DND-41 (cell line): ENCODE measurements at places on chromosomes 16 and 17.
A peak's percentile ranks its signal among the peaks of the same experiment; 100 is the strongest.

DNA sequence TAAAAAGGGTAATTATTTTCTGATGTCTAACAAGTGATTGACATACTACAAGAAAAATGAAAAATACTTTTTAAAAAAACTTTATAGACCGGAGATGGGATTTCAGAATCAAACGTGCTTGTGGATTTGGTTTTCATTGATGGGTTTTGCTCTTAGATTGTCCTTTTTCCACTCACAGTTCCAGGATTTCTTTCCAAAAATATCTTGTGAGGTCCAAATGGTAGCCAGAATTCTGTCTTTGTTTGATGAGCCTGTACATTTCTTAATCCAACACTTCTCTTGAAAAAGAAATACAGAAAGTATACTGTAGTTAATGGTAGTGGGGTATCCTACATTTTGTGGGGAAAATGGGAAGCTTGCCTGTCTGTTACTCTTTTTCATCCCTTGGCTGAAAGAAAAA, 329.3 kb downstream of the KCNJ2 start:
- H3K36me3 ChIP-seq, result no peaks in the 10 kb centered on the region
- H3K4me1 ChIP-seq, result no peaks in the 10 kb centered on the region
- no peak overlapping the region for H3K4me3 ChIP-seq
- no peak for DNase-seq

GRCh38 chr16:84451781-84452180, 52.7 kb downstream of the MEAK7 start:
- H3K27ac ChIP-seq, result no peak overlapping the region
- H3K4me3 ChIP-seq, result no peak overlapping the region
- no peaks in the 10 kb centered on the region for H3K36me3 ChIP-seq
- no peaks in the 10 kb centered on the region for H3K27me3 ChIP-seq
- H3K4me1 ChIP-seq, result no peaks in the 10 kb centered on the region
- no peak for DNase-seq

DNA sequence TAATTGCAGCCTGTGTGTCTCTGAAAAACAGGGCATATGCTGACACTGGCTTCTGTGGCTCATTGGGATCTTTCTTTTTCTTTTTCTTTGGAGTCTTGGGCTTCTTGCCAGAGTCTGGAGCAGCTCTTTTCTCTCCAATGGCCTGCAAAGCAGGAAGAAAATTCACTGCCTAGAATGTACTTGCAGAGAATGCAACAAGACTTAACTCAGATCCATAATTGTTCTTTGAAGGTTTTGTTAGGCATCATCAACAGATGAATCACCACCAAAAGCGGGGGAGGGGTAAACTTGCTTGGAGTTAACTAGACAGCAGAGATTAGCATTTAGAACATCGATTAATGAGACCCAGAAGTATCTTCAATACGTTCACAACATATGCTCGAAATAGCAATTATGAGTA, 100.9 kb downstream of the TOX3 start:
- no peaks in the 10 kb centered on the region for H3K4me1 ChIP-seq
- no peak overlapping the region for H3K4me3 ChIP-seq
- H3K27me3 ChIP-seq, result no peaks in the 10 kb centered on the region
- no peaks in the 10 kb centered on the region for H3K36me3 ChIP-seq
- H3K27ac ChIP-seq, result no peak overlapping the region

DNA sequence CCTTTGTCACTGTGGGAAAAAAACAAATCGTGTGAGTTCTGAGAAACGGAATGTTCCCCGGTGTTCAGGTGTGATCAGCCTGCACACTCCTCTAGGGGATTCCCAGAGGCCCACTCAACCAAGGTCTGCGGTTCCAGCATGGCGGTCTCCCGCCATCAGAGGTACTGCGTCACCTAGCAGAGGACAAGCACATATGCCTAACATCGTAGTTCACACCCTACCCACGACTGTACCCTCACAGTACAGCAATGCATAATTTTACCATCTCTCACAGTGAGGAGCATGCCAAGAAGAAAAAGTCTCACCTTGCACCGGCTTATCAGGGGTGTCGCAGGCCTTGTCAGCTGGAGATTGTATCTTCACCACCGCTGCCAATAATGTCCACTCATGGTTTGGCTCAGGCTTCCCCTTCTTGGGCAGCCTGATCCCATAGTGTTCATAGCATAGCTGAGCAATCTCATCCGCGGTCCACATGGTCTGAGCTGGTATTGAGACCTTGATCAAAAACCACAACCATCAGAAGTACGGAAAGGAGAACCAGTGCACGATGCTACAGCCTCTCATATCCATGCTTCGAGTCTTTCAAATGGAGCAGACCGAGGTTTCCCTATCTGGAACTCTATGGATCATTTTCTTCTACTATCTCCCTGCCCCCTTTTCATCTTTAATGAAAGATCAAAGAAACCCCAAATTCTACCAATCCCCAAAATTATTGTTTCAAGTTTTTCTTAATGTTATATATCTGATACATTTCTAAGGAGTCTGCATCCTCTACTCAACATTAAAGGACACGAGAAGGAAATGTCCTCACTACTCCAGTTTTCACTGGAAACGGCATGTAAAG, 2.5 kb downstream of the ADAT1 start:
- H3K4me3 ChIP-seq, result no peak overlapping the region
- H3K4me1 ChIP-seq, result peaks cover 30% of the 10 kb centered on the region
- no peak overlapping the region for H3K27ac ChIP-seq
- no peaks in the 10 kb centered on the region for H3K27me3 ChIP-seq

DNA sequence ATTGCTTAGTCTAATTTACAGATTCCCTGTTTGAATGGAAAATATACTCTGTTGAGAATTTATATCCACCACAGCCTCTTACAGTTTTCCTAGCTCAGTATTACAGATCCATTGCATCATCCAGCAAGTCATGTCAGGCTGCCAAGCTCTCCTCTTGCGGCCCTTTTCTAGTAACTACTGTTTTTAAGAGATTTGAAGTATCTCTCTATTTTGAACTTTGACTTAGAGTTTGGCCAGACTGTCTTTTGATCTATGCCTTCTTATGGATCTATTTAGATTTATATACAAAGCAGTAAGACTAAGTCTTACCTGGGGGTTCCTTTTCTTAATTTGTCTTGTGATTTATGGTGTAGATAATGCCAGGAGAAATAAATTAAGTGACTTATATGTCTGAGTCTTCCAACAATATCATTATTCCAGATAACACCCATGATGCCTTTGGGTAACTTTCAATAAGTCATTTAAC, 53.1 kb upstream of the ABCC11 start:
- DNase-seq, result peak; percentile 18
- peaks cover 84% of the 10 kb centered on the region for H3K36me3 ChIP-seq
- no peak overlapping the region for H3K4me3 ChIP-seq
- no peaks in the 10 kb centered on the region for H3K27me3 ChIP-seq
- peak overlapping the region; percentile 64; the same call in 1 of the 2 replicates for H3K27ac ChIP-seq

GRCh38 chr17:45761957-45762565, 22.1 kb upstream of the CRHR1 start:
- no peak overlapping the region for H3K27ac ChIP-seq
- H3K27me3 ChIP-seq, result peaks cover 14% of the 10 kb centered on the region
- H3K4me3 ChIP-seq, result no peak overlapping the region
- H3K36me3 ChIP-seq, result no peaks in the 10 kb centered on the region
- DNase-seq, result no peak
- no peaks in the 10 kb centered on the region for H3K4me1 ChIP-seq

- H3K4me1 ChIP-seq, result no peaks in the 10 kb centered on the region
- H3K27ac ChIP-seq, result no peak overlapping the region
- H3K4me3 ChIP-seq, result no peak overlapping the region
- H3K27me3 ChIP-seq, result no peaks in the 10 kb centered on the region
- no peak for DNase-seq
Observed at GRCh38 chr16:14502256-14502875, 127.7 kb downstream of the PARN start.

GRCh38 chr17:60656499-60656898, 21.2 kb upstream of the BCAS3 start:
- no peaks in the 10 kb centered on the region for H3K27me3 ChIP-seq
- H3K4me1 ChIP-seq, result no peaks in the 10 kb centered on the region
- H3K4me3 ChIP-seq, result no peak overlapping the region
- no peak for DNase-seq

DNA sequence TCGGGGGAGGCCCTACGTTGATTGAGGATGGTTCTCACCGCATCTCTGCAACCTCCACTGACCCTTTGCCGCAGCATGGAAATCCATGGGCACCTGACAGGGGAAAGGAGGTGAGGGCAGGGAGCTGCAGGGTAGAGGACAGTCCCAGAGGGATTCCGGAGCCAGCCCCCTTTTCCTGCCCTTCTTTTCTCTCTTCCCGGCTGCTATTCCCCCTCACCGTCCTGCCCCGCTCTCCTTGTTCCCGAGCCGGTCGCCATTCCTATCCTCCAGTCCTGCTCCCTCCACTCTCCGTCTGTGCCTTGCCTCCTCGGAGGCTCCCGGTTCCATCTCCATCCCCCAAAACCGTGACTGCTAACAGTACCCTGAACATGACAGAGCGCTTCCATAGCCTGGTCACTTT, 4.8 kb downstream of the SPATA32 start:
- no peak overlapping the region for H3K27ac ChIP-seq
- DNase-seq, result no peak
- no peaks in the 10 kb centered on the region for H3K27me3 ChIP-seq
- peaks cover 17% of the 10 kb centered on the region for H3K4me1 ChIP-seq
- no peak overlapping the region for H3K4me3 ChIP-seq
- H3K36me3 ChIP-seq, result no peaks in the 10 kb centered on the region

- peaks cover 57% of the 10 kb centered on the region for H3K36me3 ChIP-seq
- no peaks in the 10 kb centered on the region for H3K4me1 ChIP-seq
- H3K27ac ChIP-seq, result no peak overlapping the region
Observed at GRCh38 chr17:80877729-80878303, 113.8 kb upstream of the CHMP6 start.

DNA sequence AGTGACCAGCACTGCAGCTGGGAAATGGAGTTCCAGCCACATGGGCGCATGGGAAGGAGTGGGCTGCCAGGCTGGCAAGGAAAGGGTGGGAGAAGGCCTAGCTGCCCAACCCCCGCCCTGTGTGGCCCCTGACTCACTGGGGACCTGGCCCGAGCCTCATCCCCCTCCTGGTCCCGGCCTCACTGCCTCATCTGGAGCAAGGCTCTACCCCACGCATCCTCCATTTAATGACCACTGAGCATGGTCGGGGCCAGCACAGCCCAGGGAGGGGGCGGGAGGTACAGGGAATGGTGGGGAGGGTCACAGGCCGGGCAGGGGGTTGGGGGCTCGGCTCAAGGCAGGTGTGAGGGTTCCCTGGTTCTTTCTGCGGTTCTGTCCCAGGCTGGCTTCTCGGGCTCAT, 16.1 kb downstream of the SPNS2 start:
- no peaks in the 10 kb centered on the region for H3K4me1 ChIP-seq
- DNase-seq, result no peak
- no peak overlapping the region for H3K27ac ChIP-seq
- no peak overlapping the region for H3K4me3 ChIP-seq
- no peaks in the 10 kb centered on the region for H3K27me3 ChIP-seq
- no peaks in the 10 kb centered on the region for H3K36me3 ChIP-seq

DNA sequence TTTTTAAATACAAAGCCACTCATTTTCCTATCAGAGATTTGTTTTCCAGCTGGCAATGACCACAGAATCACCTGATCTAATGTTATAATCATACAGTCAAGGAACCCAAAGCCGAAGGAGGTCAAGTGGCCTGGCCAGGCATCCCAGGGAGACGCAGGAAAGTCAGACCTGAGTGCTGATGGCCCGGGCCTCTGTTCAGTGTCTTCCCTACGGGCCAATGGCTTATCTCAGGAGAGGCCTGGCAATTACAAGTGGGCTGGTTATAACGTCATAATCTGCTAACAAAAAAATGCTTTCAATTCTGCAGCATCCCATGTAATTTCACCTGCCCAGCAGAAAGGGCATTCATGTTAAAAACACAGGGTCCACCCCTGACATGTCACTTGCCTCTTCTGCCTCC, 43.5 kb downstream of the ARHGAP17 start:
- peaks cover 67% of the 10 kb centered on the region for H3K36me3 ChIP-seq
- H3K4me3 ChIP-seq, result no peak overlapping the region
- no peak for DNase-seq
- H3K4me1 ChIP-seq, result no peaks in the 10 kb centered on the region

- DNase-seq, result no peak
- H3K4me1 ChIP-seq, result no peaks in the 10 kb centered on the region
- H3K27ac ChIP-seq, result no peak overlapping the region
- peaks cover 32% of the 10 kb centered on the region for H3K36me3 ChIP-seq
- no peak overlapping the region for H3K4me3 ChIP-seq
Observed at GRCh38 chr16:67685388-67686112, 18.9 kb downstream of the C16orf86 start.

DNA sequence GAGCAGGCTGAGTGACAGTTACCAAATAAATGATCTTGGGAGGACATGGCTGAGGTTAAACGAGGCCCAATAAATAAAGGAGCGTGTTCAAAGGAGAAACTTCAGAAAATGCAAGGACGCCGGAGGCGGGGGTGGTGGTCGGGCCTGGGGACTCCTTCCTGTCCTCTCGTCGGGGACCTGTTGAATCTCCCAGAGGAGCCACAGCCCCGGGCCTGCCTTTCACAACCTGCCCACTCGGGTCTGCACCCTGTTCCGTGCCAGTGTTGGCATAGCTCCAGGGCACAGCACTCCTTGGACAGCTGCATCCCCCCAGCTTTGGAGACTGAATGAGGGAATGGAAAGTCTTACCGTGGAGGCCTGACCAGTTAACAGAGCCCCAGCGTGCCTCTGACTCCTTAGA, 8.1 kb upstream of the TBX4 start:
- H3K36me3 ChIP-seq, result no peaks in the 10 kb centered on the region
- no peak overlapping the region for H3K27ac ChIP-seq
- H3K4me3 ChIP-seq, result no peak overlapping the region
- DNase-seq, result no peak
- H3K27me3 ChIP-seq, result peaks cover 9% of the 10 kb centered on the region

- no peaks in the 10 kb centered on the region for H3K36me3 ChIP-seq
- peak; percentile 57 for DNase-seq
- no peak overlapping the region for H3K4me3 ChIP-seq
- H3K4me1 ChIP-seq, result peaks cover 61% of the 10 kb centered on the region
- H3K27me3 ChIP-seq, result no peaks in the 10 kb centered on the region
Observed at GRCh38 chr16:54140057-54140787, 146.4 kb downstream of the IRX3 start.

- no peaks in the 10 kb centered on the region for H3K4me1 ChIP-seq
- no peak overlapping the region for H3K27ac ChIP-seq
- no peaks in the 10 kb centered on the region for H3K27me3 ChIP-seq
- no peak overlapping the region for H3K4me3 ChIP-seq
- no peak for DNase-seq
Observed at GRCh38 chr16:85072947-85073346, 39.3 kb downstream of the CIBAR2 start.

GRCh38 chr16:4358831-4359561, 7.9 kb upstream of the PAM16 start:
- no peak overlapping the region for H3K4me3 ChIP-seq
- H3K27ac ChIP-seq, result no peak overlapping the region

GRCh38 chr17:7912927-7913524, 3.1 kb downstream of the RNF227 start:
- H3K4me1 ChIP-seq, result peaks cover 36% of the 10 kb centered on the region
- peaks cover 47% of the 10 kb centered on the region for H3K36me3 ChIP-seq
- H3K27ac ChIP-seq, result peak overlapping the region; percentile 37; the same call in 1 of the 2 replicates
- no peaks in the 10 kb centered on the region for H3K27me3 ChIP-seq
- no peak overlapping the region for H3K4me3 ChIP-seq

GRCh38 chr17:327971-328370, 24.6 kb downstream of the RPH3AL start:
- no peak for DNase-seq
- H3K36me3 ChIP-seq, result no peaks in the 10 kb centered on the region
- H3K27me3 ChIP-seq, result peaks cover 29% of the 10 kb centered on the region
- peaks cover 3% of the 10 kb centered on the region; the same call in 1 of the 2 replicates for H3K4me1 ChIP-seq
- H3K27ac ChIP-seq, result no peak overlapping the region

- no peaks in the 10 kb centered on the region for H3K4me1 ChIP-seq
- no peak overlapping the region for H3K4me3 ChIP-seq
- no peak overlapping the region for H3K27ac ChIP-seq
Observed at GRCh38 chr16:72588551-72588950, 416.6 kb upstream of the PMFBP1 start.

GRCh38 chr17:2195729-2196128, 107.9 kb downstream of the SMG6 start:
- peaks cover 26% of the 10 kb centered on the region for H3K36me3 ChIP-seq
- peaks cover 41% of the 10 kb centered on the region for H3K4me1 ChIP-seq
- H3K4me3 ChIP-seq, result no peak overlapping the region
- no peak for DNase-seq
- H3K27me3 ChIP-seq, result no peaks in the 10 kb centered on the region
